ENCODE measurements at places on chromosomes 1 and 21.

DNA sequence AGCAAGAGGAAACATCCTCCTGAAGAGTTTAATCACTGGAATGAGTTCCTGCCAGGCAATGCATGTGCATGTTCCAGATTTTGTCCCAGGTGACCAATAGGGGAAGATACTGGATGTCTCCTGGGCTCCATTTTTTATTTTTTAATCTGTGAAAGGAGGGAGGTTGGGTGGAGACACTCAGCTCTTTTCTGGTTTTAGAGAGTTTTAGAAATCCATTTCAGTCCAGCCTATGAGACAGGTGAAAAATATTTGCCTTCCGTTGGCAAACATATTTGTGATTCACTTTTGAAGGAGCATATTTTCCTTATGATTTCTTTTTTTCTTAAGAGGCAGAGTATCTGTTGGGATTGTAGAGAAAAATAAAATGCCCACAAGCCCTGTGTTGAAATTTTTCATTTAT lies 70.7 kb downstream of the ABCA4 start:
- DNase-seq = no peak

GRCh38 chr1:61887931-61888564 lies 145.8 kb downstream of the PATJ start:
- no peak for DNase-seq

- DNase-seq = peak; percentile 92
Observed at GRCh38 chr1:53196485-53197290, at the start of gene CPT2. CPT2 (plus strand) TSS chr1:53196824; CDS start chr1:53196944, 120 bp downstream.

- DNase-seq = no peak
Observed at GRCh38 chr1:53502641-53503432, 43.6 kb downstream of the DMRTB1 start.

DNA sequence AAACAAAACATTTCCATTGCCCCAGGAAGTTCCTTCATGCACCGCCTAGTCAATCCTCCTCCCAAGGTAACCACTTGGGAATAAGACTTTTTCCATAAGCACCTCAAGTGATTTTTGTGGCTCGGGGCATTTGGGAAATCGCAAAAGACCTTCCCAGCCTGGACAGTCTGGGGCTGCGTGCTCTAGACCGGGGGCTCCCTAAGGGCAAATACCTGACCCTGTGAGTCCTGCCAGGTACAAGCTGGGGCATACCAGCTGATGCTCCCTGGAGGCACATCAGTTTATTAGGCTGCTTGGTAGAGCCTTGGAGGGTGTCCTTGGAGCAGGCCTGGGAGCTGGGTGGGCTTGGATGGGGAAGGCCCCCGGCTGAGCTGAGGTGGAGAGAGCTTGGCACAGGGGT lies 34.4 kb downstream of the ALPL start:
- no peak for DNase-seq

- no peak for DNase-seq
Observed at GRCh38 chr1:12387641-12388040, 157.8 kb downstream of the VPS13D start.

- DNase-seq = no peak
Observed at GRCh38 chr1:99650773-99651437, 5.0 kb downstream of the PALMD start.

- no peak for DNase-seq
Observed at GRCh38 chr1:172746091-172746949, 87.4 kb downstream of the FASLG start.

GRCh38 chr1:234244482-234244881 lies 128.8 kb upstream of the COA6 start:
- no peak for DNase-seq

GRCh38 chr1:94317790-94318188 lies 80.4 kb upstream of the ARHGAP29 start:
- no peak for DNase-seq

- DNase-seq = no peak
Observed at GRCh38 chr1:234127026-234127671, 222.7 kb downstream of the SLC35F3 start.

DNA sequence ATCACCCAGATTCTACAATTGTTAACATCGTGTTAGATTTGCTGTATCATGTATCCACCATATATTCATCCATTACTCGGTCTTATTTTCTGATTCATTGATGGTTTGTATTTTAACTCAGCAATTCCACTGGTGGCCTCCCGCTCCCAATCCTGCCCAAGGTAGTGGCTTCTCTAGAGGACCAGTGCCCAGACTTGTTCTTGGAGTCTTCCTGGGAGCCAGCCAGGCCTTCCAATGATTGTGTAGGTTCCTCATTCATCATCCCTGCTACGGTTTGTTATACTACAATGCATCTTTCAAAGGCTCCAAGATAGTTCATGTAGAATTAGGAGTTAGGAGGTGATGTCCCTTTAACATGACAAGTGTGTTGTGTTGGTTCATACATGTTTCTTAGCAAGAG lies 451.1 kb downstream of the SETD4 start:
- DNase-seq = no peak

All from CD4-positive, alpha-beta T cell (primary cell).